T1000 (cell line): ENCODE measurements at places on chromosomes 6 and 20.

GRCh38 chr6:159469443-159469842 lies 223.6 kb downstream of the SOD2 start:
- no peak for DNase-seq

GRCh38 chr6:13725052-13725451 lies 13.4 kb upstream of the RANBP9 start:
- no peak for DNase-seq

DNA sequence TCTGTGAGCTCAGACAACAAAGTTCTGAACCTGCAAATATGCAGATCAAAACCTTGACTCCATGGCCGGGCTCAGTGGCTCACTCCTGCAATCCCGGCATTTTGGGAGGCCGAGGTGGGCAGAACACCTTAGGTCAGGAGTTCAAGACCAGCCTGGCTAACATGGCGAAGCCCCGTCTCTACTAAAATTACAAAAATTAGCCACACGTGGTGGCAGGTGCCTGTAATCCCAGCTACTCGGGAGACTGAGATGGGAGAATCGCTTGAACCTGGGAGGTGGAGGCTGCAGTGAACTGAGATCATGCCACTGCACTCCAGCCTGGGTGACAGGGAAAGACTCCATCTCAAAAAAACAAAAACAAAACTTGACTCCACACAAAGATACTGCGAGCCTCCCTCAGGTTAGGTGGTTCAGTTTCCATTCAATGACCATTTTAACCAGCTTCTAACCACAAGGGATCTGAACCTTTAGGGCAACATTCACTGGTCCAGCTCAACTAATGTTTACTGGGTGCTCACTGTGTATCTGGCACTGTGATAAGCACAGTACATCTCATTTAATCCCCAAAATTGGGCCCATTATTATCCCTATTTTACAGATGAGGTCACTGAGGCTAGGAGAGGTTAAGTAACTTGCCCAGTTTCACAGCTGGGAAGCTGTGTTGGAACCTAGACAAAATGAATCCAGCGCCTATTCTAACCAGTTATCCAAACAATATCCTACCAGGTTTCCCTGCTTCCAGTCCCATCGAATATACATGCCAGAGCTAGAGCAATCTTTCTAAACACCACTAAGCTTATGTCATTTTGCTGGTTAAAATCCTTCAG lies 1.8 kb downstream of the SNRPB start:
- DNase-seq = no peak

DNA sequence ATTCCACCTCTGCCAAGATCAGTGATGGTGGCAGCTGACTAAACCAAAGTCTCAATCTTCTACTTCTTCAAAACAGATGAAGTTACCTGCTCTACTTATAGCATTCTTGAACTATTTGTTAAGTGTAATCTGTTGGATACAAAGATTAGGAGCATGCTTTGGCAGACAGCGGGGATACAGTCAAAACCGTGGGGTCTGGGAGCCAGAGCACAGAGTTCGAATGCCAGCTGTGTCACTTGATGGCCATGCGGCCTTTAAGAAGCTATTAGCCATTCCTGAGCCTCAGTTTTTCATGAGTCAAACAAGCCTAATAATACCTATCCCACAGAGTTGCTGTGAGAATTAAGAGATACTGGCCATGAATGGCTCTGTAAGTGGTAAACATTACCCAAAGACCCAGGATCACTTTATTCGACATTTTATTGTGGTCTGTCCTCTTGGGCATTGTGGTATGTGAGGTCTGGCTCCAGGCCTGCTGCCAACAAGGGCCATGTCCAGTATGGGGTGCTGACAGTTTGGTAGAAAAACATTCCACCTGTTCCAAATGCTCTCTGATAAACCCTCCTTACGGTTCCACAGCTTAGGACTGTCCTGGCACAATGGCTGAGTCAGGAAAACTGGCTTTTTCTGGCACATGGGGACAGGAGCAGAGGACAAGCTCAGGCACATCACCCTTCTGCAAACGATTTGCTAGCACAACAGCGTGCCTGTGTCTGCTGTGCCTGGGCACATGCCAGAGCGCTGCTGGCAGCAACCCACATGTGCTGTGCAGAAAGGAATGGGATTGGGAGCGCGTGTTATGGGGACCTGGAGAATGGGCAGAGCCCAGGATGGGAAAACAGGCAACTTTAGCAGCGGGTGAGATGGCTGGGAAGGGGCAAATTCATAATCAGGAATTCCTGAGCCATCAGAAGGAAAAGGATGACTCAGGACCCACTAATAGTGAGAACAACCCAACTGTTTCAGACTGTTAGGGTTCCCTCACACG lies 15.7 kb upstream of the FAM83C start:
- DNase-seq = peak; percentile 86

- DNase-seq = no peak
Measured at GRCh38 chr6:30618270-30618797, 694 bp downstream of the MRPS18B start.

DNA sequence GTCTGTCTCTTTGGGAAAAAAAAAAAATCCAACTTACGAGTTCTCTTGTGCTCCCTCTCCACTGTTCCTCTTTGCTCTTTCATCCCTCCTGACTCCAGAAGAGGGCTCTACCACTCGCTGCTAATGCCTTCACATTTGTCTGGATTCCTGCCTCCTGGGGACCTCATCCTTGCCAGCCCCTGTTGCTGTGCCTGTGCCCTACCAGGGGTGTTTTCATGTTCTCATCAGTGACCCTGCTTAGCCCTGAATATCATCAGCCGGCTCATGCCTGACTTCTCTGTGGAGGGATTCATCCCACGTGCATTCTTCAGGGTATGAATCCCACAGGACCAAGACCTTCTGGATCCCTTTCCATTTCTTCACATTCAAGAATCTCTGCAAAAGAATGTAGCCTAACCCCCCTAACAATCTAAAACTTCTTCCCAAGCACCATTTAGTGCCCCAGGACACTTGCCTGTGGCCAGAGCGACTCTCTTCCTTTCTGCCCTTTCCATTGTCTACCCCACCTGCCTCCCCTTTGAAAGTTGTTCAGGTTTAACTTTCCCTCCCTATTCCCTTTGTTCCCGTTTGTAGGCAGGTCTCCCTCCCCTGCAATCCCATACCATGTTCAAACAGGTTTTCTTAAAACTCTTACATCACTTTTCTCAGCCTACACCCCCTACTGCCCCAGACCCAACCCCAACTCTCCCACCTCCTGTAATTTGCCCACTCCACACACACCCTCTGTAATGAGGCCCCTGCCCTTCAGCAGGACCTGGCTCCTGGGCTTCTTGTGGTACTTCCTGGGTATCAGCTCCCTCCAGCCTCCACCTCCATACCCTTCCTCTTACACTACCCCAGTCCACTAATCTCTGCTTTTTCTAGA lies 50.2 kb downstream of the RREB1 start:
- no peak for DNase-seq

DNA sequence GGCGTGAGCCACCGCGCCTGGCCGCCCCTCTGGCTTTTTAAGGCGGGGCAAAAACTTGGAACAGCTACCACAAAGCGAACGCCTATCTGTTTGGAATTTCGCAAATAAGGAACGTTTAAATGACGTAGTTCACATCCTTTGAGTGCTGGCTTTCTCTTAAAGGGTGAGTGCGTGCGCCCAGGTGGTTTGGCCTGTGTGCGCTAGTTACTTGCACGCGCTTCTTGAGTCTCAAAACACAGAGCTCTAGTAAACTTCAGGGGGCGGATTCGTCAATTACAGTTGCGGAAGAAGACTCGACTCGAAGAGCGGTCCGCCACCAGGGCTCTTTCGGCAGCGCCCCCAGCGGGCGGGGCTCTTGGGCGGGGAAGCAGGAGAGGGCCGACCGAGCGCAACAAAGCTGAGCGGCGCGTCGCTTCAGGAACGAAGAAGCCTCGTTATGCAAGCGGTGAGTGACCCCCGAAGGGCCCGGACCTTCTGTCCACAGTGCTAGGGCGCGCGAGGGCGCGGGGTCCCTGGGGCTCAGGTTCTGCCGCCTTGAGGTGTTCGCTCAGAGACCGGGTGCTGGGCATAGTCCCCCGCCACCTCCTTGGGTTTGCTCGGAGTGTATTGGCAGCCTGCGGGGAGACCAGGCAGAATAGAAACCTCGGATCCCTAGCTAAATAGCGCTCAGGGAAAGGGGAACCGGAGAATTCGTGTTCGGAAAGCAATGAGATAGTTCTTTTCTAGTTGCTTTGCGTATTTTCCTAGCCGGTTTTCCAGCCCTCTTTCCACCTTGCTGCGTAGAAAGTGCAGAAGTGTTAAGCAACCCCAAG lies at the start of gene SYCP2L:
Gene SYCP2L (plus strand): TSS at position 362 of the 812 bp plus-strand sequence. CDS start 75 bp downstream, at position 437.
- DNase-seq = no peak

GRCh38 chr6:30061858-30062458 lies 893 bp downstream of the POLR1H start:
- no peak for DNase-seq

GRCh38 chr20:37380864-37381579 lies 35.1 kb downstream of the SRC start:
- no peak for DNase-seq

GRCh38 chr20:50068041-50068651 lies 44.8 kb downstream of the UBE2V1 start:
- DNase-seq = no peak

- DNase-seq = peak; percentile 44
Measured at GRCh38 chr6:1396952-1397868, 7.8 kb downstream of the FOXF2 start.

GRCh38 chr6:24915641-24916040 lies 20.1 kb downstream of the RIPOR2 start:
- DNase-seq = no peak

DNA sequence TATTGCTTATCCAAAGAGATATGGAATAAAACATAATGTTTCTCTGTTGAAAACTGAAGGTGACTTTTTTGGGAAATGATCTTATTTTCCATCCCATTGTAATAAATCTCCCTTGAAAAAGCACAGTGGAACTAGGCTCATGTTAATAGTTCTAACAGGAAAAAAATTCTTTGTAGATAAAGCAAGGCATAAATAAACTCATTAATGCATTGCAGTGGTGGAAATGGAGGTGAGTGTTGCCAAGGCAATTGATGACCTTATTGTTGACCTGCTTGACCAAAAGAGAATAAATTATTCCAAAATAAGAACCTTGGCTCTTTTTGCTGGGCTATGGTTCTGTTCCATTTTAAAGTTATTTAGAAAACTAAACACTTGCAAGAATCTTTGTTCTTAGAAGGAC lies 55.2 kb downstream of the TRMT11 start:
- DNase-seq = no peak

- DNase-seq = no peak
Measured at GRCh38 chr6:14200047-14200446, 82.5 kb downstream of the CD83 start.

GRCh38 chr6:145609521-145609920 lies 125.8 kb downstream of the EPM2A start:
- no peak for DNase-seq

- no peak for DNase-seq
Measured at GRCh38 chr6:159821726-159822125, 21.6 kb downstream of the PNLDC1 start.

DNA sequence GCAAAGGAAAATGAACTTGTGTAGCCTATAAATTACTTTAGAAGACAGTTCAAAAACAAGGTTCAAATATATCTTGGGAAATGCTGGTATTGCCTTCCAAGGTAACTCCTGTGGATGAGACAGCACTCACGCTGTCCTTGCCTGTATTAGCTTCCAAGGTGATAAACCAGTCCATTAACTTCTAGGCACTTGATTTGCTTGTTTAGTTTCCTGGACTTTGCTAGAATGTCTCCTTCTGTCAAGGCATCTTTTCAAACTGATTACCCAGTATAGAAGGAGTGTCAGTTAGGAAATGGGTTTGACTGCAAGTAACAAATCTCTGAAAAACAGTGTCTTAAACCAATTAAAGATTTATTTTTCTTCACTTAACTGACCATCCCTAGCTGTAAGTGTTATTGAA lies 103.4 kb upstream of the SLC22A23 start:
- DNase-seq = no peak

GRCh38 chr6:43060034-43060754 lies 763 bp downstream of the KLC4 start:
- DNase-seq = no peak

DNA sequence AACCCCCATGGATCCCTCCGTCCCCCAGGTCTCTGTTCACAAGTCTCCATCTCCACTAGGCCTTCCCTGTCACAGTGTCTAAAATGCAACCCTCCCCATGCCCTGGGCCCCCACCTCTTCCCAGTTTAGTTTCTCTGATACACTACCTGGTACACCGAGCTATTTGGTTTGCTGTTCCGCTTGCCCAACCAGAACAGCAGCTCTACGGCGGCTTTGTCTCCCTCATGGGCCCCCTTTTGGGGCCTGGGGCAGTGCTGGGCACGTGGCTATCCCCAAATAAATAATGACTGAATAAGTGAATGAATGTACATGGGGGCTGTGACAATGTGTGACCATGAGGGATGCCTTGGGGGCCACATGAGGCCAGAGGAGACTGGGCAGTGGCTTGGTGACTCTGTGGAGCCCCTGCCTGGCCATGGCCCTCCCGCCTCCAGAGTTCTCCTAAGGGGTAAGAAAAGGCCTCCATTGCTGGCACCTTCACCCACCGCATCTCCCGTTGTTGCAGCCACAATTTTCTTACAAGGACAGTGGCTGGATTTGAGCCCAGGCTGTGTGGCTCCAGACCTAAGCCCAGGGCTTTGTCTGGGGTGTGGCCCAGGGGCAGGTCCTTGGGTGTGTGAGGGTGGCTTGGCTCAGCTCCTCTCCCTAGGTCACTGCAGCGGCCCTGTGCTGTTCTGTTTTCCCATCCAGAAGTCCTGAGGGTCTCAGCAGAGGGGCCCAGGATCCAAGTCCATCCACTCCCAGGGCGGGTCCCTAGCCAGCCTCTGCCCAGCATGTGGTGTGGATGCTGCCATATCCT lies 408.5 kb upstream of the SULF2 start:
- DNase-seq = no peak

DNA sequence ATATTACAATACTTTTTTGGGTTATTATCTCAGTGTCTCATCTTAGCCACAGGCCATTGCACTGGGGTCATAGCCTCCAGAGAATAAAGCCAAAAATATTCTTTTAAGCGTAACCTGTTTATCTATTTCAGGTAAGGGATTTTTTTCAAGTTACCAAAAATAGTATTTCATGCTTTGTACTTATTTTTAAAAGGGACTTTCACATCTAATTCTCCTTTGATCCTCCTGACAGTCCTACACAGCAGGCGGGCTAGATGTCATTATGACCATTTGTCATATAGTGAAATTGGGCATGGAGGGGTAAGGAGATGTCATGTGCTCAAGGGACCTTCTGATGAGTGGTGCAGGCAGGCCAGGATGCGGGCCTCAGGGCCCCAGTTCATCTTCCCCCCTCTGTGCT lies 68.9 kb downstream of the TBC1D7 start:
- DNase-seq = no peak

- DNase-seq = no peak
Measured at GRCh38 chr6:12017876-12018401, 5.8 kb downstream of the HIVEP1 start.

DNA sequence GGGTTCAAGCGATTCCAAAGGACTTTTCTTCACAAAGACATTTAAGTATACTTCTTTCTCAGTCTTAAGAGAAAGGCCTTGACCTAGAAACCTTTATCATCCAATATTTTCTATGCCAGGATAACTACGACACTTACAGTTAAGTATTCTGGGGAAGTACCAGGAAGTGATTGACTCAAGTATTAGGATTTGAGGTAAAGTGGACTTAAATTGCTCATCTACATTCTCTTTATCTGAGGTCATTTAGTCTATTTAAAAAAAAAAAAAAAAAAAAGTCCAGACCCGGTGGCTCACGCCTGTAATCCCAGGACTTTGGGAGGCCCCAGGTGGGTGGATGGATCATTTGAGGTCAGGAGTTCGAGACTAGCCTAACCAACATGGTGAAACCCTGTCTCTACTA lies 114.7 kb downstream of the ZFAND3 start:
- DNase-seq = no peak

GRCh38 chr6:119979862-119980261 lies 630.3 kb upstream of the MAN1A1 start:
- no peak for DNase-seq
